ENCODE measurements at places on chromosomes 6 and 20. TPM values are rescaled to one million over a fixed set of nuclear protein-coding genes. Genes with fewer than 3 reads are reported as not detected.

DNA sequence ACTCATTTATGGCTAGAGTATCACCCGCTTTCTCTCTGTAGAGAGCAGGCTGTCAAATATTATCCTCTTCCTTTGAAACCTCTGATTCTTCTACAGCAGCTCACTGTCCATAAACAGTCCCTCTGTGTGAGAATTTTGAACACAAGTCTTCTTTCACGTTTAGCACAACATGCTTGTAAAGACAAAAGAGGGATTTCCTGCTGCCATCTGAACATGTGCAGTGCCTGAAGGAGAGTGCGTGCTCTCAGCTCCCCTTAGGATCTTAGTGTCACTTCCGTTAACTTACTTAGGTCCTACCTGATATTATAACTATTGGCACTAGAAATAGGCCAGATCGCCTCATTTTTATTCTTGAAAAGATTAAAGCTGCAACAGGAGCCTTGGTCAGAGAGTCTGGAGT is 50.9 kb downstream of the FNDC1 start:
- no peak for DNase-seq

- DNase-seq, result no peak
Observed at GRCh38 chr6:10393544-10394225, 21.2 kb downstream of the TFAP2A start.

DNA sequence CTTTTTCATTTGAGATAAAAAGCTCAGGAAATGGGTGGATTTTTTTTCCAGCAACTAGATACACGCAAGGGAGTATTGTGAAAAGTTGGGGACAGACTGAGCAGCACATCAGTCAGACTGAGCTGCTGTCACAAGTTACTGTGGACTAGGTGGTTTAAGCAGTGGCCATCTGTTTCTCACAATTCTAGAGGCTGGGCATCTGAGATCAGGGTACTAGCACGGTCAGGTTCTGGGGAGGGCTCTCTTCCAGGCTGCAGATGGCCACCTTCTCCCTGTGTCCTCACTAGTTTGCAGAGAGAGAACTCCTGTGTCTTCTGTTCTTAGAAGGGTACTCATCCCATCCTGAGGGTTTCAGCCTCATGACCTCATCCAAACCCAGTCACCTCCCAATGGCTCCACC is 178.3 kb downstream of the SYNDIG1 start:
- DNase-seq, result no peak

DNA sequence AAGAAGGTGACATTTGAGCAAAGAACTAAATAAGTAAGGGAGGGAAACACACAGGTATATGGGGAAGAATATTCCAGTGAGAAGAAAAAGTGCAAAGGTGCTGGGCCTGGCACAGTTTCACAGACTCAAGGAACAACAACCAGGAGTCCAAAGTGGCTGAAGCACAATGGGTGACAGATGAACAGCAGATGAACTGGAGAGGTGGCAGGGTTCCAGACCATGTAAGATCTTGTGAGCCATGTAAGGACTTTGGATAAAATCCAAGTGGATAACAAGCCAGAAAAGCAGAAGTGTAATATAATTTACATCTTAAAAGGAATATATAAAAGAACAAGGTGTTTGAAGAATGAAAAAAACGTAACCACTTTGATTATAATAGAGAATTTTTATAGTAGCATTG is 87.9 kb downstream of the MMS22L start:
- DNase-seq, result no peak

DNA sequence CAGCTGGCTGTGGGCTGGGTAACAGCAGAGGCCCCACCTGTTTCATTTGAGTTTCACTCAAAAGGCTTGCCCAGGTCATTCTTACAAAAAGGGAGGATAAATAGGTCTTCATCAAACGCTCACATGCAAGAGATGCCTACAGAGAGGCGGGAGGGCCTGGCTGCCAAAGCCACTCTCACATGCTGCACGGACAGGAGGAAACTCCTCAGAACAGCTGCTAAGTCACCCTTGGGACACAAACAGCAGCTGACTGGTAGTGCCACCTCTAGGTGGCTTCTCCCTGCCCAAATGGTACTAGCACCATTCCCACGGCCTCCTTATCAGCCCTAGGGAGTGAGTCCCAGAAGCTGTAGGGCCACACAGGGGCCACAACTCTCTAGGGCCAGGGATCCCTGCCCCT is 23.8 kb downstream of the SLC22A23 start:
- DNase-seq, result no peak

GRCh38 chr20:47926731-47927130 is 141.4 kb upstream of the SULF2 start:
- no peak for DNase-seq

- DNase-seq, result no peak
Observed at GRCh38 chr20:588932-589672, 21.0 kb downstream of the TCF15 start.

DNA sequence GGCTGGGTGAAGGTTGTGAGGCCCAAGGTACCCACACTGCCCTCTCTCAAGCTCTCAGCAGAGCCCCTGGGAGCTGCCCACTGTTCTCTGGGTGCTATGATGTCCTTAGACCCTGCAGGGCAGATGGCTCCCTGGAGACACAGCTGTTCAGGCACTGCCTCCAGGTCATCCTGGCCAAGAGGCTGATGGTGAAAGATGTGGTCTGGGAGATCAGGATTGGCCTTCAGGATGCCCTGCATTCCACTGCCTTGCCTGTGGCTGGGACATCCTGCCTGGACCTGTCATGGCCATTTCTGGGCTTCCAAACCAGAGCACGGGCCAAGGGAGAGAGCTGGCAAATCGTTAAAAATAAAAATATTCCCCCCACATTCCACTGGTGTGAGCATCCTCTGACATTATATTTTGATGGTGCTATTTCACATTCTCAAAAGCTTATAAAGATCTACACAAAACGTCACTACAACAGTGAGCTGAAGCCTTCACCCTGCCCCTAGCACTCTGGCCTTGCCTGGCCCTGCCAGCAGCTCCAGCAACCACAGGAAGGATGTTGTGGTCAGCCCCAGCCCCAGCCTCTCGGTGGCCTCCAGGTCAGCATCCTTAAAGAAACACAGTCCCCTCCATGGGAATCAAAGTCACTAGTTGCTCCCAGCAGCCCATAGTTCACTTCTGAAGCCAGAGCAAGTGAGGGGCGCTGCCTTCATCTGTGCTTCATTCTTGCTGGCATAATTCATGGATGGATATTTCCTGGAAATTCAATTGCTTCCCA is 13.5 kb upstream of the KCNK16 start:
- no peak for DNase-seq

GRCh38 chr6:134714113-134714512 is 235.8 kb downstream of the ALDH8A1 start:
- no peak for DNase-seq

DNA sequence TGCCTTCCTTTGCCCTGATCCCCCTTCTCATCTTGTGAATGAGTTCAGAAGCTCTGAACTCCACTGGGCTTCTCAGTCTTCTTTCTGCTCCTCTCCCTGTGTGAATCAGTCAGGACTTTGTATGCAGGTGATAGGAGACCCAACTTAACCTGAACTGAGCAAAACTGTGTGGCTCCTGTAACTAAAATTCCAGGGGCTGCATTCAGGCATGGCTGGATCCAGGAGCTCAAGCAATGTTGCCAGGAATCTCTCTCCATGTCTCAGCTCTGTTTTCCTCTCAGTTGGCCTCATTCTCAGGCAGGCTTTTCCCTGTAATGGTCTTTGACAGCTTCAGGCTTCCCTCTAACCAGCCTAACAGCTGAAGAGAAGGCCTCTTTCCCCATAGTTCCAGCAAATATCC is 50.9 kb upstream of the ZNFX1 start:
- DNase-seq, result no peak

DNA sequence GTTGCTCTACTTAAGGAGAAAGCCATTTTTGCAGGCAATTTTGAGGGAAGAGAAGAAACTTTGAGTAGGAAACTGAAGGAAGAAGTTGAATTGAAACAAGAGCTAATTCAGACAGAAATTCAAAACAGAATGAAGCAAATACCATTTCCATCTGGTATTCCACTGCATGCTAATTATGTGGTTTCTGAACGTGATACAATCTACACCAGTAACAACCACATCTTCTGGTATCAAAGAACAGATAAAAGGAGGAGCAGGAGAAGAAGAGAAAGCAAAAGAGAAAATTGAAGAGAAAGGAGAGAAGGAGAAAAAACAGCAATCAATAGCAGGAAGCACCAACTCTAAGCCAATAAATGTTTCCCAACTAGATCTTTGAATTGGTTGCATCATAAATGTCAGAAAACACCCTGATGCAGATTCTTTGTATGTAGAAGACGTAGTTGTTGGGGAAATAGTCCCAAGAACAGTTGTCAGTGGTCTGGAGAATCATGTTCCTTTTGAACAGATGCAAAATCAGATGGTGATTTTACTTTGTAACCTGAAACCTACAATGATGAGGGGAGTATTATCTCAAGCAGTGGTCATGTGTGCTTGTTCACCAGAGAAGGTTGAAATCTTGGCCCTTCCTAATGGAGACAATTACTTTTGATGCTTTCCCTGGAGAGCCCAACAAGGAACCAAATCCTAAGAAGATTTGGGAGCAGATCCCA is 132.4 kb downstream of the MACROD2 start:
- no peak for DNase-seq

GRCh38 chr6:108127826-108128225 is 38.0 kb upstream of the NR2E1 start:
- DNase-seq, result no peak

- DNase-seq, result no peak
Observed at GRCh38 chr6:140806431-140806830, 1326.3 kb upstream of the GJE1 start.

DNA sequence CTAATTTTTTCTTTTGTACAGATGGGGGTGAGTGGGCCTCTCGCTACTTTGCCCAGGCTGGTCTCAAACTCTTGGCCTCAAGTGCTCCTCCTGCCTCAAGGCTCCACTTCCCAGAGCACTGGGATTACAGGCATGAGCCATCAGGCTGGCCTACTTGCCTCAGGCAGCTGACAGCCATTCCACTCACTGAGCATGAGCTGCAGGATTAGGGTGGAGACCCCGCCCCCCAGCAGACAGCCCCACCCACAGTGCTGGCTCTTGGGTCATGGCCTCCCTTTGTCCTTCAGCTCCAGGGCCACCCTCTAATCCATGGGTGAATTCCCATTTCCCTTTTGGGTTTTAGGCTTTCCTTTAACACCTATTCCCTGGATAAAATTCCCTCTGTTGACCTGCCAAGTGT is 82.1 kb downstream of the BFSP1 start:
- DNase-seq, result no peak

GRCh38 chr6:1321738-1322137 is 9.8 kb downstream of the FOXQ1 start:
- no peak for DNase-seq

- peak; percentile 12 for DNase-seq
Observed at GRCh38 chr20:38725148-38725901, 1.0 kb downstream of the SLC32A1 start.

- no peak for DNase-seq
Observed at GRCh38 chr6:157093536-157093935, 229.8 kb downstream of the TMEM242 start.

- no peak for DNase-seq
Observed at GRCh38 chr20:51322164-51322707, 220.3 kb downstream of the NFATC2 start.

- no peak for DNase-seq
Observed at GRCh38 chr6:157238346-157238745, 85.0 kb downstream of the TMEM242 start.

DNA sequence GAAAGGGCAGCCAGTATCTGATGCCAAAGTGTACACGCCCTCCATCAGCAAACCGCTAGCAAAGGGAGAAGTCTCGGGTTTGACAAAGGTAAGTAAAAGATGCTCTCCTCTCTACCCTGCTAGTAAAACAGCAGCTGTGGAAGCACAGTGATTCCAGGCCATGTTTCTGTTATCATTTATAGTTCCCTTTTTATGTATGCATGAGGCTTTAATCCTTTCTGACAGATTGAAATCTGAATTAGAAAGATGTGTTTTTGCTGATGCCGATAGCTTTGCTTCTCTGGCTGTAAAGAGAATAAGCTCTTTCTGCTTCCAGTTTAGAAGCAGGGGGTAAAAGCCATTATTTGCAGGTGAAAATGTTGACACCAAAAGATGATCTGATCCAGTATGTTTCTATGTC is 392.4 kb upstream of the SOX4 start:
- DNase-seq, result no peak

DNA sequence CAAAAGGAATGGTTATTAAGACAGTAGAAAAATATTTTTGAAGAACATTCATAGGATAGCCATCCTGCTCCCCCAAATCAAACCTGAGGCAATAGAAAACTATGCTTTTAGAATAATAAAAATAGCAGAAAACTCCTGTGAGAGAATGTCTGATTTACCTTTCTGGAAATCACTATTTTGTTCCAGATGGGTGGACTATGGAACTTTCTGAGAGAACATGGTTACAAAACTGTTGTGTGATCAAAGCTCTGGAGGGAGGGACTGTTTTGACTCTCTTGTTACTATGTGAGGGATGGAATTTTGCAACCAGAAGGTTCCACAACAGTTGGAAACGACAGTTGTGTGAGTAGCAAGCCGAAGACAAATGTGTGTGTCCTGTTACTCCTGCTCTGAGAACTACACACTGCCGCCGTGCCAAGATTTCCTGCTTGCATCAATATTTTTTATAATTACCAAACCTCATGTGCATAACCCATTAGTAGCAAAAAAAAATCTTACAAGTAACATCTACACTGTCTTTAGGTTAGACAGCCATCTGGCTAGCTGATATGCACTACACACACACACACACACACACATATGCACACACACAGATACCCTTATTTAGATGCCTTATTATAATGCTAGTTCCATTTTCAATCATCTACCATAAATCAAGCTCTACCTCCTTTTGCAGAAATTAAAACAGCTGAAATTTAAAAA is 11.0 kb upstream of the HIVEP1 start:
- no peak for DNase-seq

DNA sequence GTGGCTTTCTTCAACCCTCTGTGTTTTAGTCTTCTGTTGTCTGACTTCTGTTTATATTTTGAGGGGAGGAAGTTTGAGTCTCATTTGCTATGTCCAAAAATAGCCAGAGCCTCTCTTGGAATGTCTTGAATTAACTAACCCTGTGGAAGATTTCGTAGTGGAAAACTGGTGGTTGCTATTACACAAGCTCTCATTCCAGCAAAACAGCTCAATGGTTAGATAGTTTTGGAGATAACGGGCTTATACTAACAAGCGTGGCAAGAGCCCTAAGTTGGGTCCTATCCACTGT is 1.6 kb downstream of the CCN2 start:
- no peak for DNase-seq

- no peak for DNase-seq
Observed at GRCh38 chr20:50904067-50904570, 27.1 kb downstream of the ADNP start.

DNA sequence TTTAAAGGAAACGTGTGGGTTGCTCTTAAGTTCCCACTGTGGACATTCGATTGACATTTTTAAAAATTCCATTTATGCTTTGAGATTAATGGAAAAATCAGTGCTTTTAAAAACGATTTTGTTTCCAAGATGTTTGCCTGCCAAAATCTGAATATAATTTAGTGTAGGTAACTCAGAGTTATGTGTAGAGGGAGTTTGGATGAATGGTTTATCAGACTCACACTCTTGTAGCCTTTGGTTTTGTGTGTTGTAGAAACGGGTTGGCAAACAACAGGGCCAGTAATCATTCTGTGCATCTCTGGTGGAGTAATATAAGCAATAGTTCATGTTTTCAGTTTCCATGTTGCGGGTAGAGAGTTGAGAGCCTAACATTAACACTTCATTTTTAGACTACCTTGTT is 140.6 kb downstream of the RPS12 start:
- no peak for DNase-seq

The DEFB116 gene
- total RNA-seq, result not detected

The SDHAF4 gene
- total RNA-seq, result 16.8 TPM

The PRRT1 gene
- 1.1 TPM for total RNA-seq

The ENPP3 gene
- total RNA-seq, result 0.96 TPM

The FOXF2 gene
- not detected for total RNA-seq

The TSPO2 gene
- total RNA-seq, result not detected

The NAPB gene
- 5.4 TPM for total RNA-seq

The PRDM13 gene
- not detected for total RNA-seq

The SEMG1 gene
- not detected for total RNA-seq

The OR2H1 gene
- total RNA-seq, result not detected

The HNF4A gene
- not detected for total RNA-seq
